ENCODE measurements at places on chromosomes 7 and 10. TPM values are rescaled to one million over a fixed set of nuclear protein-coding genes. Genes with fewer than 3 reads are reported as not detected.
A peak's percentile ranks its signal among the peaks of the same experiment; 100 is the strongest.

H2BK1 gene
- polyA plus RNA-seq = not detected

DNA sequence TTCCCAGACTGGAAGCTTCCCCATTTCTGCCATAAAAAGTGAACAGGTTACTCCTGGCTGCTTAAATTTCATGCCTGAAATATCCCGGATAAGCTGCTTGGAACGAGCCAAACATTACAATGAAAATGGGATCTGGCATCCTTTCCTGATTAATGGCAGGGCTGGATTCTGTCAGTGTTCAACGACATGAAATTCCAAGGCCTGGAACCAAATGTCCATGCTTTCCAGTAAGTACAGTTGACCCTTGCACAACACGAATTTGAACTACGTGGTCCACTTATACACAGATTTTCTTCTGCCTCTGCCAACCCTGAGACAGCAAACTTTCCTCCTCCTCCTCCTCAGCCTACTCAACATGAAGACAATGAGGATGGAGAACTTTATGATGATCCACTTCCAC lies 65.4 kb downstream of the SGMS1 start:
- no peak for DNase-seq

DNA sequence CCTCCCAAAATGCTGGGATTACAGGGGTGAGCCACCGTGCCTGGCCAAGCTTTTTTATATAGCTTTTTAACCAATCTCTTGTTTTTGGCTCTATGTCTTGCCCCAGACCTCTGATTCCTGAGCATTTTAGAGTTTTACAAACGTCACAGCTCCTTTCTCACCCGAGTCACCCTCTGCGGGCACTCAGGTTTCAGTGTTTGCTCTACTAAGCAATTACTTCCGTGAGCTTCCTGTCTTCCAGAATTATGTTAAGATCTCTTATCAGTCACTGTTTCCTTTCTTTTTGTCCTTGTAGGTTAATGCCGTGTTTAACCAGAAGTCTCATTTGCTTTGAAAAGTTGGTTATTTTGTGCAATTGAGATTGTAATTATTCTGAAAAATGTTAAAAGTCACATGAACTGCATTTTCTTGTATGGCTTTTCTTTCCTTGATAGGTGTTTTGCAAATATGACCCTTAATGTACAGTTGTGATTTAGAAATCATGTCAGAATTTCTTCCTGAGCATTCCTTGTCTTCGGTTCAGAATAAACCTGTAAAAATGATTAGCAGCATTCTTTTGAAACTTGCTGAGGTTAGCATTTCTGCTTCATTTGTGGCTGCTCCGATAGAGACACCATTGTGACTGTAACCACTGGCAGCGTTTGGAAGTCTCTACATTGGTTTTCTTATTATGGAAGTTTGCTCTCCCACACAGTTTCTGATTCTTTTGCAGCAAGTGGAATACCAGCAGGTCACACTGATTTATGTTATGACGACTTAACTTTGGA lies 4.5 kb upstream of the HKDC1 start:
- no peak for DNase-seq

- no peak for DNase-seq
Measured at GRCh38 chr10:124524991-124525653, 63.5 kb downstream of the LHPP start.

DNA sequence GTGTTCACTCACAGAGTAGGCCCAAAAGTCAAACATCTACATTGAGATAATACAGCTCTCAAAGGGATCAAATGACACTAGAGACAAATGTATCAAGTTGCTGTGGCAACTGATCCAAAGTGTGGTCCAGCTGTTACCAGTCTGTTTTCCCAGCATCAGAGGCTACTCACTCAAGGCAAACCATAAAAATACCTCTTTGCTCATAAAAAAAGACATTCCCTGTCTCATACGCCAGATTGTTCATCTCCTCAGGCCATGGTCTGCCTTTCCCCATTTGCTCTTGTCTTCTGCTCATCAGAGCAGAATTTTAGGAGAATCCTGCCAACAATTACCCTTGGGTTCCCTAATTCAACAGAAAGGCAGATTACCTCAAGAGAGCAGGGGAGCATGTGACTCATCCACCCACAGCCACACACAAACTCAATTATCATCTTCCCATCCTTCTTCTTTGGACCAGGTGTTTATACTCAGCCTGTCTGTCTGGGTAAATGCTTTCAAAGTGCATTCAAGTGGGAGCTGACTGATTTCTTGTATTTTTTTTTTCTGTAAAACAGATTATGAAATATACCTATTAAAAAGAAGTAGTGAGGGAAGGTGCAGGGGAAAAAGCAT lies 226.5 kb upstream of the HPS1 start:
- DNase-seq = no peak

DNA sequence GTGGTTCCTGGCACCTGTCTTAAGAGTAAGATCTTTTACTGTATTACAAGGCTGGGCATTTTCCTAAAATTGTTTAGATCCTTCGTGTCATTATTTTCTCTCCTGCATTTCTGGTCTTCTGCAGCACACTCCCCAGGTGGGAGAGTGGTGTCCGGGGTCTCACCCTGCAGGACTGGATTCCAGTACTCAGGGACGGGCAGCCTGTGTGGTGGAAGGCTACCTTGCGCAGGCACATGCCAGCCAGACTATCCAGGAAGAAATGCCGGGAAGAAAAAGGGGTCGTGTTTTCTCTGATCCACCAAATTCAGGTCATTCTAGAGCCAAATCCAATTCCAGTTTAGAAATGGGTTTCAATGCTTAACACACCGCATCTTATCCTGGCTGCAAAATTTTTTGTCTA lies 27.7 kb downstream of the CNPY1 start:
- no peak for DNase-seq

OR2A7 gene
- polyA plus RNA-seq = 0.20 TPM

- DNase-seq = no peak
Measured at GRCh38 chr10:129288999-129289584, 177.9 kb upstream of the MGMT start.

DNA sequence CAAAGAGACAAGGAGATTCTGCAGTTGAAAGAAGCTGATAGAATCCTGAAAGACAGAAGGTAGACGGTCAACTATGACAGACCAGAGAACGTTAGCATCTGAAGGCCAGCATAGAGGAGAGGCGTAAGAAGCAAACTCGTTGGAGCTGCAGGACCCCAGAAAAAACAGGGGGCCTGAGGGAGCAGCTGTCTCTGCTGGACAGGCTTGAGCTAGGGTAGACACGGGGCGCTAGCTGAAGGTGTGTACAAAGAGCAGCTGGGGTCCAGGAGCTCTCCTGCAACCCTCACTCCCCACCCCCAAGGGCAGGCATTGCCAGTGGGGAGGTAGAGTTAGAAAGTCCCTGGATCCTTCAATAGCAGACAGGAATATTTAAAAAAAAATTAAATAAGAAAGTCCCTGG lies 14.6 kb upstream of the GDI2 start:
- DNase-seq = no peak

- DNase-seq = no peak
Measured at GRCh38 chr7:54792383-54792782, 33.4 kb upstream of the SEC61G start.

DNA sequence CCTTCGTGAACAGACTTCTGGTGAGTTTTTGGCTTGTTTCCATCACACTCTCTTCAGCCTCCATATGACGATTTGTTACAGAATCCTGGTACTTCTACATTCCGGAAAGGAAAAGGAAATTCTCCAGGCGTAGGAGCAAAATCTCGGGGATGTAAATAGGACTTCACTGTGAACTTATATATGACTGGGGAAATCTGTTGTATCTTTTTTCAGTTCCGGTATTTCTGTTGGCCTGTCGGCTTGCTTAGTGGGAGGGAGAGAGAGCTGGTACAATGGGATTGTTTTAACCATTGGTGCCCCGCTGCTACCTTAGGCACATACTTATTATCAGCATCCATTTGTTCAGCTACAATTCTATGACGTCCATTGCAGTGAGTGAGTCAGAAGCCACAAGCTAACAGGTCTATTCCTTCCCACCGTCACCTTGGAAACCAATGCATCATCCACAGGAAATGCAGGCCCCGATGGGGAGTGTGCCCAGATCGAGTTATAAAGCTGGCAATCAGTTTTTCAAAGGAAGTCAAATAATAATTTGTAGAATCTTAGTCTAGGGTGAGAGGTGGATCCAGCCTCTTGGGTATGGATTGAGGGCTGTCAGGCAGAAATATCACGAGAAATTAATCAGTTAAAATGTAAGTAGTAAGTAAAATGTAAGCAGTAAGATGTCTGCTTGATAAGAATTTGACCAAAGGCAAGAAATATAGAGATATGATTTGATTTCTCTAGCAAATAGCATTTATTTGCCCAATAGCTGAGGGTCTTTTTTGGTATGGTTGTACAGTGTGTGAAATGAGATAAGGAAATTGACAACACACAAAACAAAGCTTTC lies 92.0 kb upstream of the MKLN1 start:
- no peak for DNase-seq

DNA sequence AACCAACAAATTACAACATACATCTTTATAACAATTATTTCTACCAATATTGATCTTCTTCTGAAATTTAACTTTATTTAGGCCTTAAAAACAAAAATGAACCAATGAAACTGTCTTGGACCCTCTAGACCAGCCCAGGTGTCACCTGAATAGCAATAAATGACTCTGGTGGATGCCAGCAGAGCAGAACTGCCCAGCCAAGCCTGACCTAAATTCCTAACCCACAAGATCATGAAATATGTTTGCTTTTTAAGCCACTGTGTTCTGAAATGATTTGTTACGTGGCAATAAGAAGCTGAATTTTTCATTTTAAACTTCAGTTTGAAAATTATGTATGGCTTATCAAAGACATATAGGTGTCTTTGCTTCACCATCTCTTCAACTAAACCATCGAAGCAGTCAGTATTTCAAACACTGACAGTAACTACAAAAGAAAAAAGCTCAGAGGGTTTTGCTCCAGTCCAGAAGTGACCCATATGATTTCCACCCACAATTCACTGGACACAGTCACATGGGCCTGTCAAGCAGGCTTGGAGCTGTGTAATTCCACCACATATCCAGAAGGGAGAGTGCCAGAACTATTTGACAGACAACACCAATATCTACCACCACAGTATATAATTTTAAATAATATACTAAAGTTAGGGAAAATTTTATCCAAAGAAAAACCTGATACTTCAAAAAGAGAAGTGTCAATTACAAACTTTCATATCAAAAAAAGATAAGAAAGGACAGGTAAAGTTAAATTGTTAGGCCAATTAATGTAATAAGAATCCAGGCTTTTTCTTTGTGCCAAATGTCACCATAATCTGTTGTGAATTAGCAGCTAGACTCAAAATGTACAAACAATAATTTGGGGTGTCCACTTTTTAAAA lies 94.5 kb downstream of the KMT2C start:
- DNase-seq = peak; percentile 25

GRCh38 chr10:1548146-1548545 lies 189.2 kb downstream of the ADARB2 start:
- DNase-seq = no peak

DNA sequence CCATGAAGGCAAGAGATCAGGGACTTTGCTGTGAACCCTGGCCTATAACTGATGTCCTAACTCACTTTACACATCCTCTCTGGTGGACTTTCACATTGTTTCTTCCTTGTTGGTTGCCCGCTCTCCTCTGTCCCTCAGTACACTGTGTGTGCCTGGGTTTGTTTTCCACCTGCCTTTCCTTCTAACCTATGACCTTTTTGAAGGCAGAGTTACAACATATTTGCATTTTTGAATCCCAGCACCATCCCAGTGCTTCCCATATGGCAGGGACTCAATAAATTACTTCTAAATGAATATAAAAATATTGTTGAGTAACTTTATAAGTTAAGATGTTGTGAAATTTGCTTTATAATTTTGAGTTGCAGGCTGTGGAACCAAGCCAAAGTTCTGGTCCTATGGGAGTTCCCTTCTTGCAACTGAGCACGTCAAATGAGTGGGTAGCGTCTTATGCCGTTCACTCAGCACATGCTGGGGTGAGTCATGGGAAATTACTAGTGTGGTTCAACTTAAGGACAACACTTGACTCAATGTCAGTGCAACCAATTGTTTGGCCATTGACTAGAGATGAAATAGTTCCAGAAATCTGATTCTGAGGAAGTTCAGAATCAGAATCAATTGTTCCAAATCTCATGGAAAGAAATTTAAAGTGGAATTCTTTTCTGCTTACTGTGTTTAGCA lies 250.9 kb downstream of the TWIST1 start:
- peak; percentile 71 for DNase-seq

- DNase-seq = peak; percentile 82
Measured at GRCh38 chr7:45000093-45001032, at the start of gene CCM2. TSS of gene CCM2 (plus strand) at chr7:45000201. CDS start at chr7:45000334, 133 bp downstream.

DNA sequence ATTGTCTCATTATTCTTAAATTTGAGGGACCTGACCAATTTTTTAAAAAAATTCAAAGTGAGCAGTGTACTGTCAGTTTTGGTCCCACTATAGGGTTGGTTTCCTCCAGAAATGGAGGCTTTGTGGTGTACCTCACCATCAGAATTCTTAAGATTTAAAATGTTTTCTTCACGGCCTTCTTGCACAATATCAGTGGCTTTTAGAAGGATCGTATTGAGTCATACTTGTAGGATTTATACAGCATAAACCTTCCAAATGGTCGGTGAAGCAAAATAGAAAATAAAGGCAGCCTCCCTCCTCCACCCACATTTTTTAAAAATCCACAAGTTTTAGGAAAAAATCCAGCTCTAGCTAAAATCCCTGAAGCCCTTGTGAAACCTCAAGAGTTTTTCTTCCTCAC lies 126.4 kb downstream of the RNLS start:
- DNase-seq = peak; percentile 9

- no peak for DNase-seq
Measured at GRCh38 chr7:131774419-131775220, 218.2 kb upstream of the PODXL start.

- DNase-seq = no peak
Measured at GRCh38 chr10:125149680-125150047, 10.7 kb downstream of the CTBP2 start.

ANK3 gene
- 165 TPM for polyA plus RNA-seq

EGR2 gene
- polyA plus RNA-seq = 6.8 TPM

GRCh38 chr10:22317076-22317370 lies 835 bp downstream of the COMMD3 start:
- no peak for DNase-seq

- DNase-seq = no peak
Measured at GRCh38 chr10:81548160-81548559, 326.8 kb upstream of the NRG3 start.

CALML3 gene
- polyA plus RNA-seq = 0.16 TPM

DNA sequence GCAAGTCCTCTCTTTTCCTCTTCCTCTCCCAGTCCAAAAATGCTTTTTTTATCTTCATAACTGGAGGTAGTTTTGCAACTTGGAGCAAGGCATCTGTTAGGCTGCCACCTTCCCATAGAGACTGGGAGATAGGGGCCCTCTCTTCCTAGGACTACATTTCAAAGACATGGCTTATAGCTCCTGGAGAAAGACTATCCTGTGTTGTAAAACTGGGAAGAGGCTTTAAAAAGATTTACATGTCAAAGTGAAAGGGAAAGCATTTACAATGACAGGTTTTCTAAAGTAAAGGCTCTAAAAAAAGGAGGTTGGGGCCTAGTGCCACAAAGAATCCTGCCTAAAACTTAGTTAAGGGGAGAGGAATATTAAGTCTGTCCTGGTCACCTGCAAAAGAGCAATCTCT lies 82.2 kb upstream of the SEMA3E start:
- no peak for DNase-seq

GRCh38 chr7:132090444-132090843 lies 485.8 kb downstream of the PLXNA4 start:
- no peak for DNase-seq

VIPR2 gene
- polyA plus RNA-seq = 10.5 TPM

RAB19 gene
- polyA plus RNA-seq = not detected

GRCh38 chr7:116447436-116447835 lies 52.1 kb upstream of the CAV2 start:
- DNase-seq = no peak

- no peak for DNase-seq
Measured at GRCh38 chr10:51928162-51928561, 228.8 kb upstream of the CSTF2T start.
